ENCODE measurements at places on chromosomes 1 and 21. TPM values are rescaled to one million over a fixed set of nuclear protein-coding genes. Genes with fewer than 3 reads are reported as not detected.

Gene UBE2U
- total RNA-seq: not detected

Gene TNFRSF4
- 1,007 TPM for total RNA-seq

Gene C1orf185
- not detected for total RNA-seq

Gene TOR1AIP2
- 72.9 TPM for total RNA-seq

Gene LCE1A
- total RNA-seq: not detected

Gene THRAP3
- total RNA-seq: 152 TPM

Gene OR10Z1
- total RNA-seq: not detected

Gene NGF
- total RNA-seq: not detected

Gene RPE65
- not detected for total RNA-seq
